ENCODE measurements at places on chromosomes 11 and 22.

- DNase-seq: no peak
Measured at GRCh38 chr11:97345032-97345431, 955.2 kb downstream of the JRKL start.

DNA sequence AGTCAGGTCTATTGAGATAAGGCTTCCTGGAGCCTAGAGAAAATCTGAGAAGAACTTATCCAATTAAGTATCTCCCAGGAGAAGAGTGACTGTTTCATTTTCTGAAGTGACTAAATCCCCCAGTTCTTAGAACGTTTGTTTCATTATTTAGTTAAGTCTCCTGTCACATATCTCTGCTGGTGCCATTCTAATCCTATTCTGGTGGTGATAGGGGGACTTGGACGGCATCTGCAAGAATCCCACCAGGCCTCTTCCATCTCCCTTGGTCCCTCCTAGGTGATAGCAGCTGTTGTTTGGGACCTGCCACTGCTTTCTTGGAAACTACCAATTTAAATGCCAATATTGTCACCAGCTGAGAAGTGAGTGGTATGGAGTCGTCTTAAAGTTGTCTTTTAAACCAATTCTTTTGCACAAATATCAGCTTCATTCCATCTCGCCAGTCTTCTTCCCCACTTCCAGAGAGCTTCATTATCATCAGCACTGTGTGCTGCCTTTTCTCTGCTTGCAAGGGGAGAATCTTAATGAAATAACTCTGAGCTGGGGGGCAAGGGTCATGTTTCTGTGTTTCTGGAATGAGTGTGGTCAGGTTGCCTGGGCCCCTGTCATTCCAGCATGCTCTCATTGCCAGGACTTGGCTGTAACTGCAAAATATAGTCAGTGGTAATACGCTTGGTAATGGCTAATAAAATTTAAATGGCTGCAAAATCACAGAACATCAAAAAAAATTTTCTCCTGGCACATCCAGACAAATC is 104.8 kb downstream of the LDLRAD3 start:
- DNase-seq: no peak

DNA sequence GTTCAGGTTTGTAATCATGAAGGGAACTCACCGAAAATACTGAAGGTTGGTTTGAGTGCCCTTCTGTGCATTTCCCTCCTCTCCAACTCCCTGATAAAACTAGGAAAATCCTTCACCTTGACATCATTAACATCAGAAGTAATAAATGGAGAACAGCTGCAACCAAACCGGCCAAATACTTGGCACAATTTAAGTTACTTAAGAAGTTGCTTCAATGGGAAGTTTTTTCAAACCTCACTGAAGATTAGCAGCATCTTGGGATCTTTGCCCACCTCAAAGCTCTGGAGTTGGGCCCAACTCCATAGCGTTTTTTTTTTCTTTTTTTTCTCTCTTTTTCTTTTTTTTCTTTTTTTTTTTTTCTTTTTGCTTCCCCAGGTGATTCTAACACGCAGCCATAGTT is 784.8 kb downstream of the KCNA4 start:
- no peak for DNase-seq

- DNase-seq: no peak
Measured at GRCh38 chr22:20587206-20587958, 80.0 kb downstream of the MED15 start.

DNA sequence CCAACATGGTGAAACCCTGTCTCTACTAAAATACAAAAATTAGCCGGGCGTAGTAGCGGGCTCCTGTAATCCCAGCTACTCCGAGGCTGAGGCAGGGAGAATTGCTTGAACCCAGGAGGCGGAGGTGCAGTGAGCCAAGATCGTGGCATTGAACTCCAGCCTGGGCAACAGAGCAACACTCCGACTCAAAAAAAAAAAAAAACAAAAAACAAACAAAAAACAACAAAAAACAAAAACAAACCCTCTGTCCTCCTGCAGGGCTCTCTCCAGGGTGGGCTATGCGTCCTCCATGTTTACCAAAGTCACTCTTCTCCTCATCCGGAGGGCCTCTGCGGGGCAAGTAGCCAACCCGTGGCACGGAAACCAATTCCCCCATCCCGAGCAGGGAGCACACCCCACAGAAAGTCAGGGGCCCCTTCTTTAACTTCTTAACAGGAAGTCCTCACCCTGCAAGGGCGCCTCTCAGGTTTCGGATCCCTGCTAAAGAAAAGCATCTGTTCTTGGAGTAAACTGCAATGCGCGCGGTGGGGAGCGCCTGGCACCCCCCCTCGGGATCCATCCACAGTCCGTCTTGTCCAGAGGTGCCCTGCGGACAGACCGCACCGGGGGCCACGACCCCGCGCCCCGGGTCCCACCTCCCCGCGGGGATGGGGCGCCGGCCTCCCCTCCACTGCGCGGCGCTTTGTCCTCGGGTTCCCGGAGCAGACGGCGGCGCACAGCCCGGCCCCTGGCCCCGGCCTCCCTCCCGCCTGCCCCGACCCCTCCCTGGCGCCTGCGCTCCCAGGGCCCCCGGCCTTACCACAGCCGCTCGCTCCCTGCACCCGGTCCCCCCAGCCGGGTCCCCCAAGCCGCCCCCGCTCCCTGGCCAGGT is 712 bp downstream of the CERK start:
- DNase-seq: no peak

DNA sequence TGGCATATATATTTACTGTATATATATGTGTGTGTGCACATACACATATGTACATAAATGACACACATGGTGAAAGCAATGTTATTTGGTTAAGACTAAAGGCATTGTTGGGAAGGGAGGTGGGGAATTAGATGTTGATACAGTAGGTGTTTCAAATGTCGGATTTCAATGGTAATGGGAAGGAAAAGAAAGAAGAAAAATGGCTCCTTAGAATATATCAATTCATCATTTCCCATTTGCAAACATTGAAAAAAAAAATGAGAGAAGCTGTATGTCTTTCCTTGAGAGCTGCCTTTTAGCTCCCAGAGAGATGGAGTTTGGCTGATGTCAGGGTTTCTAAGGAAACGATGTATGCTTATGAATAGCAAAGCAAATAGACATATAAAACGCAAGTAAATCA is 33.4 kb upstream of the ATXN10 start:
- no peak for DNase-seq

DNA sequence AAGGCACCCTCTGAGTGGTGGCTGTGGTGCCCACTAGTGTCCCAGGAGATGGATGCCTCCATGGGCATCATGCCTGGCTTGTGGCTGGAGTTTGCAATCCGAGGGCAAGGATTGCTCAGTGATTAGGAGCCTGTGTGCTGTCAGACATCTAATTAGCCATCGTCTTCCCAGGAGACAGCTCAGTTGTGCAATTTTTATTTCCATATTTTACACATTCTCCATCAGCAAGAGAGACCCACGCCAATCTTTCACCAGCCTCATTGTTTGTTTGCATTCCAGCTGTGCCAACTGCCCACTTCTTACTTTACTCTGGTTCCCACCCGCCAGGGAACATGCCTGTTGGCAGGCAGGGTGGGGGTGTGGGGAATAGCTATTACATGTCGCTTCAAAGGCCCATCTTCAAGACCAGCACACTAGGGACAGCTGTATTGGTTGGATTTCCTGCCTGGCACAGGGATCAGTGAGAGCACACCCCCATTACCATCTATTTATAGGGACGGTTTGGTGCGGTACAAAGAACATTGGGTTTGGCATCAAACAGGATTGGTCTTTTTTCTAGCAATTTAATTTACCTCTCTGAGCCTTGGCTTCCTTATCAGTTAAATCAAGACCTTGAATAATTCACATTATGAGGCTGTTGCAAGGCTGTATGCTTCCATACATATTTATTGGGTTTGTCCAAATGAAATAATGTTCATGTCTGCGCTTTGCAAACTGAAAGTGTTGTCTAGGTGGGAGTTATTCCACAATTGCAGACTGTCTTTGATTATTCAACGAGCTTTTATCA is 80.7 kb upstream of the NAV2 start:
- DNase-seq: peak; percentile 78

DNA sequence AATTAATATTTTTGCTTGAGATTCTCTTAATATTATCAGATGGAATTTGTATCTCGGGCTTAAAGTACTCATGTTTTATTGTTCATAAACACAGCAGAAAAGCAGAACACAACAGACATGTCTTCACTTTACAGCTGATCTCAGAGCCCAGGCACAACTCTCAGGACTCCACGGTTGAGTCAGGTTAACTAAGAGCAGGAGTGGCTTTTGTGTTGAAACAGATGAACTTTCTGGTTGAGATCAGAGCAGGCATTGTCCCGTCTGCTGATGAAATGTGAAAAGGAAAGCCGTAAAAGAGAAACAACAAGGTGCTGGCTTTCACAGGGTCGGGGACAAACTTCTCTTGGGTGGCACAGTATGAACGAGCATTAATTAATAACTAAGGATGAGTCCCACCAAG is 49.0 kb downstream of the JHY start:
- DNase-seq: no peak

Measured in NCI-H446 treated with DMSO at 0.1 percent for 48 hours (cell line).